Small intestine (tissue), 16 donors: ENCODE measurements at places on chromosomes 2 and 18.

DNA sequence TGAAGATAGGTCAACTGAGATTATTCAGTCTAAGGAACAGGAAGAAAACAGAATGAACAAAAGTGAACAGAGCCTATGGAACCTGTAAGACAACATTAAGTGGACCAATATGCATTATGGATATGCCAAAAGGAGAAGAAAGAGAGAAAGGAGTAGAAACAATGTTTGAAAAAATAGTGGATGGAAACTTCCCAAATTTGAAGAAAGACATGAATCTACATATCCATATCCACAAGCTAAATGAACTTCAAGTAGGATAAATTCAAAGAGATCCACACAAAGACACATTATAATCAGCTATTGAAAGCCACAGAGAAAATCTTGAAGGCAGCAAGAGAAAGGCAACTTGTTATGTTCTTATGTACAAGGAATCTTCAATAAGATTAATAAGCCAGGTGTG is 74.2 kb downstream of the BAZ2B start:
- no peak for DNase-seq

DNA sequence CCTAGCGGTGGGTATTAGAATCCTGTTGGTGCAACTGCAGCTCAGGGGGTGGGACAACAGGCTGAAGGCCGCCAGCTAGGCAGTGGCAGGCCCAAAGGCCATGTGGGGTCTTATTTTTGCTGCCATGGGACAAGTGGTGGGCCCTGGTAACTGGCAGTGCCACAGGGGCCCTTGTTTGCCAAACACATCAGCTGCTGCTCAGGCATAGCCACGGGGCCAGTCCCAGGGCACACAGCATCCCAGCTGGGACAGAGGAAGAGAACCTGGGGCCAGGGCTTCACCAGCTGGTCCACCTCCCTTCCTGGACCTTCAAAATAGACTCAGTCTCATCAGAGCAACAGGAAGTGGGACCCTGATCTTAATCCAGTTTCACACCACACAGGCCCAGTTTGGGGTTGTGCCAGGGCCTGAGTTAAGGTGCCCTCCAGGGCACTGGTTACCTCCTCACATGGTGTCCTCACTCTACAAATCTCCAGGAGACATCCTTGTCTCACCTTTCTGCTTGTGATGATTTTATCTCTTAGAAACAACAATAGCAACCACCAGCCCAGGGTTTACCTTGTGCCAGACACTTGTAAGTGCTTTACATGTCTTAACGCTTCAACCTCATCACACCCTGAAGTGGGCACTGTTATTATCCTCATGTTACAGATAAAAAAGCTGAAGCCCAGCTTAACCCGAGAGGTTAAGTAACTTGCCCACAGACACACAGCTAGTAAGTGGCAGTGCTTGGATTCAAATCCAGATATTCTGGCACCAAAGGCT is 98.5 kb downstream of the GYPC start:
- no peak for DNase-seq

DNA sequence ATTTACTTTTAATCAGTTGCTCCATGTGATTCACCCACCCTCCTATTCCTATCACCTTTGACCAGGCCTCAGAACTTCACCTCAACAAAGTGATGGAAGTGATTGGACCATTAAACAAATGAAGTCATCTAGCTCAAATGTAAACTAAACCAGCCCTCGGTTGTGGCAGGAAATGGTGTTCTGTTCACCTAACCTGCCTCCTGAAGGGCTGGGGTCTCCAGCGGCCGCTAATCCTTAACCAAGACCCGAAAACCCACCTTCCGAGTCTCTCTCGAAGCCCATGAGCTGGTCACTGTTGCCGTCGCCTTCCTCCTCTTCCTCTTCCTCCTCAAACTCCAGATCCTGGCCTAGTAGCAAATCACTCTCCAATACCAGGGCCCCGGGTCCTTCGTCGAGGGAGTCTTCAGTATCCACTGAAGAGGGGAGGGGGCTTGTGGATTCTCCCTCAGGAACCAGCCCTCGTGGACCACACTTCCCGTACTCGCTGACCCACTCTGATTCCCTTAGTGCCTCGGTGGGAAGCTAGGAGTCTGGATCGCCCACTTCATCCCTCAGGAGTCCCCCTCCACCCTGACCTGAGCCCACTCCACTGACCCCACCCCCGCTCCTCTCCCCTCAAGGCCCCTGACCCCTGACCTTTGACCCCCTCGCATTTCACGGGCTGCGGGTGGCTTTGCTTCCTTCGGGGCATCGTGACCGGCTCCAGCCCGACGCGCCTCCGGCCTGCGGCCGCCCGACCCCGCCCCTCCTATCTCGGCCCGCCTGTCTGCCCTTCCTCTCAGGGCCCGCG is 503 bp downstream of the ZNF513 start:
- peak; percentile 81 for DNase-seq

DNA sequence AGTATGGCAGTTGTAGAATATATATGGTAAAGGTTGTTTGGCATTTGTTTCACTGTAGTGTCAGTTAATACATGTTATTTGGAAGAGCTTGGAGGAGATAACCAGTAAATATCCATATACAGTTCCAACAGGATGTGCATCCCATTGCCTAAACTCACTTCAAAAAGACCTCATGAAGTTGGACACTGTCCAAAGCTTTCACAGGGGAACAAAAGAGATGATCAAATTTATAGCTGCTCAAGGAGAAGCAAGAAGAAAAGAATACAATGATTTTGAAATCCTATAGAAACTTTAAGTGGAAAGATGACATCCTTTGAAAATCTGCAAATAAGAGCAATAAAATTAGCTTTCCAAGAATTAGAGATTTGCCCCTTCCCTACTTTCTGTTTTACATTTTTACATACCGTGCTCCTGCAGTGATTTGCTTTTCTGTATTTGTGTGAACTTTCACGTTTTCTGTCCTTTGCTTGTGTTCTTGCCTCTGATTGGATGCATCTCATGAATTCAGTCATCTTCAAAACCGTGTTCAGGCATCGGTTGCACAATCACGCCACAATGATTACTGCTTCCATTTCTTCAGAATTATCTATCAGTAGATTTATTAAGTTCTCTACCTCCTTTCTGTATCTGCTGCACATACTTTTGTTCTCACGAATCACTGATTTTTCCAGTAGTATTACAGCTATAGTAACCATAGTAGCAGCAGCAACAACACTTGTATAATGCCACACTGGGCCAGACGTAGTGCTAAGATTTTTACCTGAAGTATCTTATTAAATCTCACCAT is 83.8 kb downstream of the PARD3B start:
- no peak for DNase-seq

GRCh38 chr18:51153659-51154371 is 43.7 kb downstream of the MEX3C start:
- no peak for DNase-seq

DNA sequence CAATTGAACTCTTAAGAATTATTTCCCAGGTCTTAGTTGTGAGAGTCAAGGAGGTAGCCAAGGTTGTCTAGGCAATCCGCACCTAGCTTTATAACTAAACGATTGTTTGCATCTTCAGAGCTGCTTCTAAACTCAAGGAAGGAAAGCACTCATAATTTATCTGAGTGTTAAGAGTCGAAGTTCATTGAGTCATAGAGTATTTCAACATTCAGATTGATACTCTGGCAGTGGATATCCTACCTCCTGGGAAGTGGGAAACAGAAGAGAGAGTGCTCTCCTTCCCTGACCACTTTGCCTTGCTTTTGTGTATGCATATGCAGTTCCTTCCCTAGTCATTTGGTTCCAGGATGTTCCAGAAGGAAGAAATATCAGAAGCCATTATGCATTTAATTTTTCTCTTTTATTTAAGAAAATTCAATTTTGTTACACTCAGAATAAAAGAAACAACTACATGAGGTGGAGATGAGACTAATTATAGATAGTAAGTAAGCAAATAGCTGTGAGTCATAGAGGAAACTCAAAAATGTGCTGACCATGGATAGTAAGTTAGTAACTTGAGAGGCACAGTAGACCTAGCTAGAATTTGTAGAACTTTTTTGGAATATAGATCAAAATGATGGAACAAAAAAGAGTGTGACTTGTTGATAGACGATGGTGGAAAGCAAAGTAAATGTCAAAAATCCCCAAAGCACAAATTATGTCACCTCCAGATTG is 35.4 kb upstream of the FSHR start:
- DNase-seq: no peak

DNA sequence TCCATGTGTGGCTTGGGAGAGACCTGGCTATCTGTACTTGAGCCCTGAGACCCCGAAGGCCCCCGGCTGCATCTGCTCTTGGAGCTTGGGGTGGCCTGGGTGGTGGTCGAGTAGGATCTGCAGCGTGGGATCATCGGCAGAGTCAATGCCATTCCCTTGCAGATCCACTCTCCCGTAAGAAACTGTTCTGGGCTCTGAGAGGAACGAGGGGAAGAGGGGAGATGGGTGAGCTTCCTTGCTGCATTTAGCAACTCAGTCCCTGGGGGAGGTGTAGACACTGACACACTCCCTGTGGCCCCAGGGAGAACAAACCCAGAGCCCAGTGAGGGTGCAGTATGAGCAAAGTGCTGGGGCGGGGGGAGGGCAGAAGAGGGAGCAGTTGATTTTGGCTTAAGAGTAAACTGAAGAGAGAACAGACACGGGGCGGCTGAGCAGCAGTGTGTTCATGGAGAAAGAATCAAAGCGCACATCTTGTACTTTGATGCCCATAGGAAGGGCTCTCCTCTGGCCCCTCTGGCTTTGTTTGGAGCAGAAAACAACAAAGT is 8.5 kb downstream of the GREB1 start:
- no peak for DNase-seq

GRCh38 chr2:54966165-54966832 is 84.0 kb downstream of the RTN4 start:
- peak; percentile 23 for DNase-seq

DNA sequence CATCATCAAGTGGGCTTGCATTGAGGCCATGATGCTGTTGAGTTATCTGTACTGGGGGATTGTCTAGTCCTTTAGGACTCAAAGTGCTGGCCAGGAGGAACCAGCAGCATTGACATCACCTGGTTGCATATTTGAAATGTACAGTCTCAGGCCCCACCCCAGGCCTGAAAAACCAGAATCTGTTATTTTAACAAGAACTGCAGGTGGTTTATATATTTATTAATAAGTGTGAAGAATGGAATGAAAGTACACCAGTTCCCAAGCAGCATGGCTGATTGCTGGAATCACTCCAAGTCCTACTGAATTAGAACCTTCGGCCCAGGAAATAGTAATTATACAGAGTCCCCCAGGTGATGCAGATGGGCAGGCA is 2.8 kb downstream of the IL1F10 start:
- no peak for DNase-seq

DNA sequence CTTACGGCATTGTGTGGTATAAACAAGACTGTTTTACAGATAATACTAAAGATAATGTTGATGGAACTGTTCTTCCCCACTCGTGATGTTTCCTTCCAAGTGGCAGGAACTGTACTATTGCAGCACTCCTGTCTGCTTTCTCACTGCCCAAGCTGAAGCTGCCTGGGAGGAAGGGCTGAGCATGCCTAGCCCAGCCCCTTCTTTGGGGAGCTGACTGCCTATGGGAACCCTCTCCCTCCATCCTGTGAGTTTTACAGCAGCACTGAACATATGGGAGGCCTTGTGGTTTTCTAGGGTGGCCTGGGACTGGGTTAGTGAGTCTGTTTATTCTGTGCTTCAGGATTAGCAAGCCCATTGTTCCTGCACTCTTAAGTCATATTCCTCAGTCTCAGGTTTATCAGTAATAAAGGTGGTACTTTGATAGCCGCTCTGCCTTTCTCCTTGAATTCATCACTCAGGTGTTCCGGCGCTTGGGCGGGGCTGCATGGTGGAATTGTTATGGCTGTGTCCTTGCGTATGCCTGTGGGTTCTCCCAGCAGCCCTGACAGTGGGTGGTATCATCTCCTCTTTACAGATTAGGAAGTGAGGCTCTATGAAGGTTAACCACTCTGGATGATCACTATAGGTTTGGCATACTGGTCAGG is 379.7 kb downstream of the PTPRM start:
- DNase-seq: peak; percentile 72

GRCh38 chr2:53545604-53546003 is 222.0 kb upstream of the CHAC2 start:
- no peak for DNase-seq

GRCh38 chr2:143559147-143559546 is 429.9 kb downstream of the ARHGAP15 start:
- DNase-seq: no peak

DNA sequence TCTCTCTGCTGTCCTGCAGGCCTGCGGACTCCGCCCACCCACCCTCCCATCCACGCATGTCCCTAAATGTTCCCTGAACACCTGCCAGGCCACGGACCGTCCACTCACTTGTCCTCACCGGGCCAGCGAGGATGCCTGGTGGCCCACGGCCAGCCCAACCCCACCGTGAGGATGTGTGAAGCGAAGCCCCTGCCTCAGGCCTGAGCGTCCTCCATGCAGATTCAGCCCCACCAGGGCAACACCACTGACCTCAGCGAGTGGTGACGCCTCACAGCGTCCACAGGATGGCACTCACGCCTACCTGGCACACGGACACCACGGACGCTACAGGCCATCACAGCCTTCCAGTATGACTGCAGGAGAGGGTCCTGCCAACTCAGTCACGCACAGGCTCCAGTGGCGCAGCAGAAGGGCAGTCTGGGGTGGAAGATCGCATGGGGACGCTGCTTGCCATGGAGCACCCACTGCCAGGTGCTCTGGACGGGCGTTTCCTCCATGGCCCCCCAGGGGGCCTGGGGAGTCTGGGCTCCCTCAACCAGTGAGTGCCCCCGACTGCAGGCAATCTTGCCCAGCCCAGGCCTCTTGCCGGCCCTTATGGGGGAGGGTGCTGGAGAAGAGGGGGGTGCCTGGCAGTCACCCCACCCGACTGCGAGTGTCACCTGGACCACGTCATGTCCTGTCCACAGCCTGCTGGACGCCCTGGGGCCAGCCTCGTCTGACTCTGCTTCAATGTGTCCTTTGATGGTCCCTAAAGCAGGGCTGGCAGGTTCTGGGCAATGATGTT is 25.4 kb downstream of the HDAC4 start:
- no peak for DNase-seq

- peak; percentile 71 for DNase-seq
Measured at GRCh38 chr2:36780231-36780839, 83.8 kb downstream of the VIT start.

- no peak for DNase-seq
Measured at GRCh38 chr2:101026253-101026701, 24.2 kb downstream of the RPL31 start.

DNA sequence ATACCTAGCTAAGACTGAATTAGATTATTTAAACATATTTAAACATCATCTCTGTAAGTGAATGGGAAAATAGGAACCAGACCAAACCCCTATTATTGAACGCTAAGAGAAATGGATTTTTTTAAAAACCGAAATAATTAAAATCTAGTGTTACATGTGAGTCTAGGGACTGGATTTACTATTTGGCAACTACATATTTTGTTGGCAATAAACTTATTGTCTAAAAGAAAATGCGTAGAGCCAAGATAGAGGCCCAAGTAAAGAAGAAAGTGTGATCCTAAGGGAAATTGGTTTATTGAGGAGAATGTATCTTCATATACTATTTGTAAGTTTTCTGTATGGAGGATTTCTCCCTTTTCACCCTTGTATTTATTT is 105.6 kb downstream of the LTBP1 start:
- no peak for DNase-seq

- DNase-seq: no peak
Measured at GRCh38 chr18:2805970-2806943, 40.5 kb upstream of the EMILIN2 start.
